Left renal pelvis (tissue), 4 donors: ENCODE measurements at places on chromosomes 12 and 14. TPM values are rescaled to one million over a fixed set of nuclear protein-coding genes. Genes with fewer than 3 reads are reported as not detected.

The KRT8 gene
- 285 TPM for polyA plus RNA-seq

The TTC9 gene
- 2.6 TPM for polyA plus RNA-seq

The REM2 gene
- 2.0 TPM for polyA plus RNA-seq

DNA sequence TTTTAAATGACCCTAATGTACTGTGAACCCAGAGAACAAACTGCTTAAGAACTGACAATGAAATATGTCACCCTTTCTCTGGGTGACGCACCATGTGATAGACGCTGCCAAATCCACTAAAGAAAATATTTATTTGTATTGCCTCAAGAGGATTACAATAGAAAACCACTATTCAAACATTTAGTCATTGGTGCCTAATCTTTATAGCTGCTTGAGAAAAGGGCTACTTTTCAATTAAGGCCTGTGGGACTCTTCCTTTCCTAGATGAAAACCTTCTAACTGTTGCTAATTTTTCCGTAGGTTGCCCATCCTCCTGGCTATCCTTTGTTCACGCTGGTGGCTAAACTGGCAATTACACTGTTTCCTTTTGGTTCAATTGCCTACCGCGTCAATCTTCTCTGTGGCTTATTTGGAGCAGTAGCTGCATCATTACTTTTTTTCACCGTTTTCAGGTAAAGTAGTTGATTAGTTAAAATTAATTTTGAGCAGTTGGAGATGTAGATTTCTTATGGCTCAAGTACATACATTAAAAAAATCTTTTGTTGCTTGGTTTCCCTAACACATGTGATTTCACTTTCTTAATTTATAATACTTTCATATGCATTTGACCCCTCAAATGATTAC is 6.0 kb downstream of the TMEM260 start:
- no peak for DNase-seq

The MDM2 gene
- polyA plus RNA-seq = 76.6 TPM

GRCh38 chr12:33438851-33439586 is 600 bp downstream of the SYT10 start:
- DNase-seq = no peak

The KCNC2 gene
- polyA plus RNA-seq = 0.66 TPM

The LHX5 gene
- not detected for polyA plus RNA-seq

The ZFHX2 gene
- polyA plus RNA-seq = 7.1 TPM

GRCh38 chr12:25187781-25188180 is 7.2 kb downstream of the DNAI7 start:
- DNase-seq = no peak

DNA sequence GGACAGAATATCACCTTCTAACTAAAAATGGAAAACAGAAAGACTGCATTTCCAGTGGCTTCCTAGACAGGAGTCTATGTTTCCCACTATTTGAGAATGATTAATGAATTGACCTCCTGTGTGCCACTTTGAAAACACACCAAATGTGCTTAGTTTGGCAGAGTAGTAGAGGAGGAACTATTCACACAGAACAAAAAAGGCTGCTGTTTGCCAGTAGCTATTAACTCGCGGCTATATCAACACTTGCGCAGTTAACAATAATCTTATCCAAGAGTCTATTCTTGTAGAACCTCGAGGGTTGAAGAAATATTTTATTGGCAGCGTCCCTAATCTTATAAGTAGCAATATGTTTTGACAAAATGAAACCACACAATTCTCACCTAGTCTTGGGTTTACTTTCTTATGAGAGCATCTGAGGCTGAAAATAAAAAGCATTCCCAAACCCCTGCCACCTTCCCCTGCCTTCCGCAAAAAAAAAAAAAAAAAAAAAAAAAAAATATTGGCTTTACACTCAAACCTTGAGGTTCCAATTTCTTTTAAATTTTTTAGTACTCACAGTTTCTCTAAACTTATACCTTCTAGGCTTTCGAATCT is 127.3 kb upstream of the FLRT2 start:
- no peak for DNase-seq

DNA sequence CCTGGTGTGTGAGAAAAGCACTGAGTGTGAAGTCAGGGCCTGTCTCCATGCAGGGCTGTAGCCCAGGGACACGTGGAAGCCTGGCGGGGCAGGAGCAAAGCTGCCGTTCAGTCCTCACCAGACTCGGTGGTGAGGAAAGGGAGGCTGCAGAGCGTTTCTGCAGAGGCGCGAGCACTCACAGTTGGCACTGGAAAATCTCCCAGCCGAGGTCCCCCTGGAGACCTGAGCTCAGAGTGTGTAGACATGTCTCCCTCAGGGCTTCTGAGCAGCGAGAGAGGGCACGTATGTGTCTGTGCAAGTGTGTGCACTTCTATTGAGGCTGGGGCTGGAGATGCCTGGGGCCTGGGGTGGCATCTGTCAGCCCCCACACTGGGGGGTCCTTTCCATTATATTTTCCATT is 11.0 kb upstream of the HHIPL1 start:
- DNase-seq = no peak

DNA sequence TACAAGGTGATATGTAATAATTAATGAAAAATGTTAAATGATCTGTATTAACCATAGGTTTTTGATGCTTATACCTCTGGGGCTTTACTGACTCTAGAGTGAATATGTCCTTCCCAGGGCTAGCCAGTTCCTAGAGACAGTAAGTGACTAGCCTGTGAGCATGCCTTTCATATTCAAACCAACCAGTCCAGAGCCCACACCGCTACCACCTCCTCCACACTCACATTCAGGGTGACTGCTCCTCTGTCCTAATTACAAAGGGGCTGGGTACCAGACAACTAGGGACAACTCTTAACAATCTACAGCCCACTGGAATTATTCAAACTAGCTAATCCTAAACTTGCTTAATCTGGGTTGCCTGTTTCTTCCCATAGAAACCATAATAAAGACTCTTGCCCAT is 49.0 kb downstream of the RALGAPA1 start:
- DNase-seq = no peak

The PPP1R36 gene
- 1.1 TPM for polyA plus RNA-seq

The PPM1H gene
- 26.8 TPM for polyA plus RNA-seq

GRCh38 chr14:78010688-78011087 is 159.5 kb upstream of the NRXN3 start:
- no peak for DNase-seq

DNA sequence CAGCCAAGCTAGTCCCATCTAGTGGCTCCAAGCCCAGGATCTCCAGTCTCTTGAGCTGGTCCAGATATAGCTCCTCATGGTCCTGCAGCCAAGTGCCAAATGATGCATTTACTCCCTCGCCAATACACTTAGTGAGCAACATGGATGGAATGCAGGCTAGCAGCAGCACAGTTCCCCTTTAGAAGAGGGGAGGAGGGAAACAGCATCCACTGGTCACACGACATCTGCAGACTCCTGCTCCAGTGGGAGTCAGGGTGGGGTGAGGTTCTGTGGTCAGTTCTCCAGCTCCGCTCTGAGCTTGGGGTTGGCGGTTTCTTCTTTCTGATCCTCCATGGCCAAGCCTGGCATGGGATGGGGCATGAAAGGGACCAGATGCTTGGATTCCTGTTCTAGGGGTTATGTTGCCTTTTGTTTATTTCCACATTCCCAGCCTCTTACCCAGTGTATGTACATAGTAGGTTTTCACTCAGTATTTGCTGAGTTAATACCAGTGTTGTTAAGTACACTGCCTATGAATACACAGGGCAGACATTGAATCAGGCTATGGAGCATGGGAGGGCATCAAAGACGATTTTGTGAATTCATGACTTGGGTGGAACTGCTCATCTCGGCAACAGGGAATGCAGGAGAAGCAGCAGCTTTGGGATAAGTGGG is 57.3 kb downstream of the GALNT16 start:
- DNase-seq = no peak

- DNase-seq = no peak
Measured at GRCh38 chr14:70190156-70190555, 1.4 kb upstream of the SLC8A3 start.
